Keratinocyte (primary cell): ENCODE measurements at places on chromosomes 11 and 22. TPM values are rescaled to one million over a fixed set of nuclear protein-coding genes. Genes with fewer than 3 reads are reported as not detected.

The BATF2 gene
- 0.09 to 0.10 TPM (median 0.10 TPM) in 3 replicates for polyA plus RNA-seq

The TMA7B gene
- not detected in 3 replicates for polyA plus RNA-seq

The FIBIN gene
- 0.08 to 0.30 TPM (median 0.18 TPM) in 3 replicates for polyA plus RNA-seq

The UBQLN3 gene
- not detected in 3 replicates for polyA plus RNA-seq

The NPAT gene
- polyA plus RNA-seq: 6.1 to 8.0 TPM (median 6.3 TPM) in 3 replicates

The WNT7B gene
- polyA plus RNA-seq: 1.5 to 1.7 TPM (median 1.7 TPM) in 3 replicates

The THY1 gene
- polyA plus RNA-seq: 2.4 to 5.7 TPM (median 5.0 TPM) in 3 replicates

DNA sequence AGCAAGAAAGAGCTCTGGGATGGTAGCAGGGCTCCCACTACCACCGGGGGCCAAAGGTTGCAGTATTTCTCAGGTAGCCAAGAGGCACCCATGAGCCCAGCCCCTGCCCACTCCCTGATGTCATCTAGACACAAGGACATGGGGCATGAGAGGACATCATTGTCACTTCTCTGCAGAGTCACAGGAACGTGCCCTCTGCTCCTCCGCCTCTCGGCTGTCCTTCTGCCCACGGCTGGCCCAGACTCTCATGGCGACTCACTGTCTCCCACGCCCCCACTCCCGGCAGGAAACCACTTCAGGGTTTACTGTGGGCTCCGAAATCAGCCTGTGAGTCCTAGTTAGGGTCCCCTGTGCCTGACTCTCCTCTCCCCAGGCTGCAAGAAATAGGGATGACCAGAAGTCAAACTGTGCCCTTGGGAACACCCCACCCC lies 1.8 kb upstream of the GAL start:
- no peak for DNase-seq

DNA sequence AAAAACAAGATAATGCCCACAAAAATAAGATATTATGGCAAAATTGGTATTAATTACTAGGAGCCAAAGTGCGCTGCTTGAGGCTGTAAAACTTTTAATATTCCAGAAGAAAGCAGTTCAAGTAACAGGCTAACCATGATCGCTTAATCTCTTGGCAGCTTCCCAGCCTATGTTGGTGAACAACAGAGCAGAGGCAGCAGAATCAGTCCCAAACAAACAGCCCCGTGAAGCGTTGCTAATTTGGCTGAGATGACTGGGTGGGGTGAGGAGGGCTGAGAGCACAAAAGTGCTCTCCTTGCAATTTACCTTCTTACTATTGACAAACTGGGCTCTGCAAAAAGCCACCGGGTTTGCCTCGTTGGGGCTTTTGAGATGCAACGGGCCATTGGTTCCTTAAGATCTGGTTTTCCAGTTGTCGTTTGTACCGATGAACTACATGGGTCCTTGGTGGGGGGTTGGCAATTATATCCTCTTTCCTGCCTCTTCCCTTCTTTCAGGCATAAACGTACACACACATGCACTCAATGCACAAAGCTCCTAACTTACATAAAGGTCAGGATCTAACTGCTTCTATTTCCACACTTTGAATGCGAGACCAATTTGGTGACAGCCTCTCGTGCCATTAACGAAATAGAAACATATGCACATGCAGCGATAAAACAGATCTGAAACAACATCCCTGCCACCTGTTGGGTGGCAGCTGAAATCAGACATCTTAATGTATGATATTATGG lies 407.6 kb upstream of the CADM1 start:
- no peak for DNase-seq

DNA sequence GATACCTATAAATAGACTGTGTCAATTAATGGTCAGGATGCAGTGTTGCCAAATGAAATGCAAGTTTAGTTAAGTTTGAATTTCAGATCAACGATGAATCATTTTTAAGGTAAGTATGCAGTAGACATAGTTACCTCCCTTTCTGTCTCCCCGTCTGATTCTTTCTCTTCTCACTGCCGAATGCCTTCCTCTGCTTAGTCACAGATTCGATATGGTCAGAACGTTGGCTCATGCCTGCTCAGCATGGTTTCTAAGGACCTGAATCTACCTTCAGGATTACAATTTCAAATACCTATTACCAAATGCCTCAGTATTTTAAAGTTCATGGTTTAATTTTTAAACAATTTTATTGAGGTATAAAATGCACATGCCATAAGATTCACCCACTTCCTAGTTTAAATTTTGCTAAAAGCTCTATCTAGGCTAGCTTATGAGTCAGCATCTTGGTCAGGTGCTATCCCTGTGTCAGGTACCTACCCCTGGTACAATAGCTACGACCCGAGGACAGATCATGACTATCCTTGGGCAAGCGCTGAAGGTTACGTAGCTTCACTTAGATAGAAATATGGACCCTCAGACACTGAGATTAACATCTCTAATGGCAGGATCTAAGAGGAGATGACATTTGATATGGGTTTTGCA lies 78.2 kb upstream of the SPON1 start:
- DNase-seq: no peak

DNA sequence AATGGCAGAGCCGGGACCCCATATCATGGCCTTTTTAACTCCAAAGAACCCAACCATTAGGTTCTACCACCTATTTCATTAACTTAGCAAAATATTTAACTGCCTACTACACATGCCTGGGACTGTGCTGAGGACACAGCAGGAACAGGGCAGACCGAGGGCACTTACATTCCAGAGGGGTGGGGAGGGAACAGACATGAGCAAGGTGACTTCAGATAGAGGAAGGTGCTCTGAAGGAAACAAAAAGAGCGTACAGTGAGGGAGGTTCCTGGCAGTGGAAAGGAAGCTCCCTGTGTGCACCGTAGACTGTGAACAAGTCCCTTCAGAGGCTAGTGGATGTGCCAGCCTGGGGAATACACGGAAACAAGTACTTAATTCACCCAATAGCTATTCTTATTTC lies 82.8 kb downstream of the NAT10 start:
- no peak for DNase-seq

- no peak for DNase-seq
Observed at GRCh38 chr22:50252082-50253045, 1.3 kb upstream of the HDAC10 start.

DNA sequence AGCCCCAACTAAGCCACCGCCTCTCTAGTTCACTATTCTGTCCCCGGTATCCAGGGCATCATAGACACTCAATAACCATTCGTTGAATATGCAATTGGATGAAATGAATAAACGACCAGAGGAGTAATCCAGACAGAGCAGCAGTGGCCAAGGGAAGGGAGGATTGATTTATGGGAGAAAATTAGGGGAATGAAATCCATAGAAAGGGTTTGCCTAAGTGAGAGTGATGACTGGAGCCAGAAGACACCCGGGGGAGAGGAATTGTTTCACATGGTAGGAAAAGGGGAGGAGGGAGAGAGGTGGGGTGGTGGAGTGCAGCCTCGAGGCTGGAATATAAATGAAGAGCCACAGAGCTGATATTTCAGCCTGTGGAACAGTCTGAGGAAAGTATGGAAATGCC lies 168.2 kb downstream of the COMMD9 start:
- no peak for DNase-seq

- DNase-seq: no peak
Observed at GRCh38 chr11:108115500-108116140, 5.7 kb upstream of the ACAT1 start.

DNA sequence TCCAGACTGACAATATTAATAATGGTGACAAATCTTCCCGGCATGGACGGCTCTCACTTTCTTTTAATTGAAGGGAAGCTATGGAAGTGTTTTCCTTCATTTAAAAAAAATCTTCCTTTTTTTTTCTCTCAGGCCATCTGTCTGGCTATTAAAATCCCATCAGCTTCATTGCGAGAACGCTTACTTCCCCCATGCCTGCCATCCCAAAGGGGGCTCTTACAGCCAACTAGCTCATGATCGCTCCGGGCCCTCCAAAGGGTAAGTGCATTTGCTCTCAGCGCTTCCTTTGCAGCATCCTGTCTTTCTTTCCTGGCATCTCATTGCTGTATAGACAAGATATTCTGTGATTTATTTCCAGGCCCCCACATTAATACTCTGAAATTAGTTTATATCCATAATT lies 20.7 kb downstream of the CACNG2 start:
- no peak for DNase-seq

DNA sequence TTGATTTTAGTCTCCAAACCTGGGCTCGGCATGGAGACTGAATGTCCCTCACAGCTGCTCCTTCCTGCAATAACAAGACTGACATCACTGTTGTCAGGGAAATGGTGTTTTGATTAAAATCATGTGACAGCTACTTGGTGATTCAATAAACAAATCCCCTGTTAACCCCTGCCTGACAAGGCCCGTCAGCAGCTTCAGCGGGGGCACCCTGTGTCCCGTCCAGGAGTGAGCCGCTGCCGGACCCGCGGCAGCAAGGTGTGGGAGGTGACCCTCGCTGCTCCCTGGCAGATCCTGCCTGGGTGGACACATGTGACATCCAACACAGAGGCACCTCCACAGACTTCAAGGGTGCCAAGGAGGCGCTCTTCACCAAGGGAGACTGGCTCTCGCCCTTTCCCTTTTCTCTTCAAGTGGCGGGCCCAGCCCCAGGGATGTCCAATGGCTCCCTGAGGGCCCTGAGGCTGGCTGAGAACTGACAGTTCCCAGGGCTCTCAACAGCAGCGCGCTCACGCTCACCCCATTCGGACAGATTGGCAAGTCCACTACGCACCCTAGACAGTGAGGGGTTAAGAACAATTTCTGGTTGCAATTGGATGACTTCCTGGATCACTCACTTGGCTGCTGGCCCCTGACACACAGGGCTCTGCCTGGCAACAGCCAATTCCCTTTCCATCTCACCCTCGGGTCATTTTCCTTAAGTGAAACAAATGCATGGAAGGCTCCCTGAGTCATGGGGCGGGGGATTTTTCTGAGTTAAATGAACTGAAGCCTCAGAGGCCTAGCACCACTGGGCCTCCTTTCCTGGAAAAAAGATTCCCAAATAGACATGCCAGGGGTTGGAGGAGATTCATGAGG lies 30.7 kb downstream of the PPP2R1B start:
- DNase-seq: peak; percentile 75

DNA sequence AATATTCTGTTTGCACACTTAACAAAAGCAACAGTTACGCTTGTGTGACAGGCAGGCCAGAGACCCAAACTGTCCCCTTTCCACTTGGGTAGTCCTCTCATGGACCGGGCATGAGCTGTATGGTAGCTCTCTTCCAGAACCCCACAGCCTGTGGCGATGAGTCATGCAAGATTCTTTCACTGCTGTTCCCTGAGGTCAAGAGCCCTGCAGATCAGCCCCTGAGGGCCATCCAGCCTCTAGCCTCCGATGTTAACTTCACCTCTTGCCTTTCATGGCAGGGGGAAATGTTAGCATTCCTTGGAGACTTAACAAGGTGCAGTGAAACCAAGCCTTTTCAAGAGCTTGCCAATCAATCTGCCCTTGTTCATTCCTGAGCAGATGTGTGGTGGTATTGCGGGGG lies 63.2 kb upstream of the DEUP1 start:
- DNase-seq: no peak

- DNase-seq: no peak
Observed at GRCh38 chr11:18319914-18320313, 2.0 kb downstream of the HPS5 start.

DNA sequence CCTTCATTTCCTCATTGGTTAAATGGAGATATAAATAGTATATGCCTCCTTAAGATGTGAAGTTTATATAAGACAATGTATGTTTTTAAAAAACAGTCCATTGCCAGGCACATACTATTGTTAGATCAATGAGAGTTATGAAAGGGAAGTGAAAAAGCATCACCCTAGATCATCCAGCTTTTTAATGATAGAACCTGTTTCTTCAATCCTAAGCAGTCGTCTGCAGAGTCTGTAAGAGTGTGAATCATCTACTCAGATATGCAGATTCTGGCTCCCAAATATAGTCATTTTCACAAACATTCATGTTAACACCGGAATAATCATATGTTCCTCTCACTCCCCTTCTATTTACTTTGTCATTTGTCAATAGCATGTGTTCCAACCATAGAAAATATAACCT lies 65.3 kb upstream of the SLN start:
- DNase-seq: no peak

GRCh38 chr11:37459456-37459855 lies 861.4 kb upstream of the RAG2 start:
- no peak for DNase-seq

DNA sequence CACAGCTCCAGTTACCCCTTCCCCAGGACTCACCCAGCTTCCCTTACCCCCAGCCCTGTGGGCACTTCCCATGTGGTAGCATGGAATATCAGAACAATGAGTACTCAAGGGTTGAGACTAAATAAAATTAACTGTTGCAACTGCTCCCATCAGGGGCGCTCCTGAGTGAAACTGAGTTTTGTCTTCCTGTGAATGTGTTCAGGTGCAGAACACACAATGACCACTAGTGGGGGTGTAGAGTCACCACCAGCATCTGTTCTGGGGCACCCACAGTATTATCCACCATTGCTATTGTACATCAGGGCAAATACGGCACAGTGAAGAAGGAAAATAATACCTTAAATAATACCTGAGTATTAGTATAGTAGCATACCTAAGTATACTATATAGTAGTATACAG lies 689.7 kb downstream of the TBC1D22A start:
- no peak for DNase-seq

GRCh38 chr11:19642185-19643158 lies 70.2 kb upstream of the NAV2 start:
- no peak for DNase-seq

DNA sequence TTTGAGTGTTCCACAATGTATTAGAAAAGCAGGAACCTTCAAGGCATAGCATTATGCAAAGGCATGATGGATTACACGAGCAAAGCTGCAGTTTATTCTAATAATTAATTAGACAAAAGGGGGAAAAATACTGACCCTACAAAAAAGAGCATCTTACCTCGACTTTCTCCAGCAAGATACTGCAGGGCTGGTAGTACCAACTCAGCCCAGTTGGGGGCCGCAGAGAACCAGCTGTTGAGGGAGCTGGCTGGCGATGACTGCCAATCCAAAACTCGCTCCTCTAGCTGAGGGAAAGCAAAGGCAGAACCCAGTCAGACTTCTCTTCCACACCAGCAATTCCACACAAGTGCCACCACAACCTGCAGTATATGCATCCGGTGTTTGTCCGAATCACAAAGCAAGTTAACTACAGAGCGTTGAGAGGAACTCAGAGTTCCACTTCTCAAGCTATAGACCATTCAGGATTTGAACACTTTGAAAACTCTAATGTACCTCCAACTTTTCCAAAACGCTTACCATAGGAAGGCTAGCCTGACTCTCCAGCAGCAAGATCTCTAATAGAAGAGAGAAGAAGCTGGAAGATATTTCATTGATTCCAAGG lies 13.7 kb downstream of the NFRKB start:
- DNase-seq: no peak

- DNase-seq: no peak
Observed at GRCh38 chr11:117437041-117437790, 109.6 kb downstream of the CEP164 start.

DNA sequence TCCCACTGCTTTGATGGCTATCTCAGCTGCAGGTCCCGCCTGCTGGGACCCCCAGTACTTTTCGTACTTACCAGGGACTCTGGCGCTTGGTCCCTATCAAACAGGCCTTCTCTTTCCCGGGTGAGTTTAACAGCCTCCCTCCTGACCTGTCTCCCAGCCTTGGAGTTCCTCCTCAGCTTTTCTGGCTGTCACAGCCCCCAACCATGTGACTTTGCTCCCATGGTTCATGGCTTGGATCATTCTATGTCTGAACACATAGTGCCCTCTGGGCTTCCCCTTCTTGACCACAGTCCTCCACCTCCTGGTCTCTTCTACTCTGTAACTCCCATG lies 56.9 kb downstream of the PARVA start:
- DNase-seq: no peak
